ENCODE measurements at places on chromosomes 11 and 22. TPM values are rescaled to one million over a fixed set of nuclear protein-coding genes. Genes with fewer than 3 reads are reported as not detected.

GRCh38 chr11:100705447-100705846, 18.4 kb downstream of the ARHGAP42 start:
- no peak for DNase-seq

- DNase-seq = no peak
Observed at GRCh38 chr11:124075841-124076651, 34.9 kb upstream of the OR10G7 start.

DNA sequence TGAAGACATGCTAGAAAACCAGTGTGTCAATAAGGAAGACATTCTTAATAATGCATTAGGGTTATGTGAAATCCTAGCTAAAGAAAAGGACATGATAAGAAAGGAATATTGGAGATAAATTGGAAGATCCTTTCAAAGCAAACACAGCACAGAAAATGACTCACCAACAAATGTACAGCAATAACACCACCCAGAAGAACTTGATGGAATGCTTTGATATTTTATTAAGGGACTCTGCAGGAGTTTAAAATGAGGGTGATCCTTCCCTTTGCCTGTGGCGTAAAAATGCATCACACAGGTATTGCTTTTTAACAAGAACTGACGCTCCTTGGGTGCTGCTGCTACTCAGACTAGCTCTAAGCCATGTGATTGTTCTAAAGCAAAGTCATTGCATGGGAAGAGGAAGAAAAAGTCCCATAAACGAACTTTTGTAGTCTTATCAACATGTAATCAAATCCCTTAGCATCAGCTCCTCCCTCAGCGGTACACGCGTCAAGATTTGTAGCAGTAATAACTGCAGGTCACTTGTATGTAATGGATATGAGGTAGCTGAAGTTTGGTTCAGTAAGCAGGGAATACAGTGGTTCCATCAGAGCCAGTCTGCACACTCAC, 48.4 kb upstream of the EED start:
- DNase-seq = no peak

HEPN1 gene
- total RNA-seq = not detected

KCNQ1OT1 gene
- 0.24 TPM for total RNA-seq
